Psoas muscle (tissue), 8 donors: ENCODE measurements at places on chromosomes 5 and 9.

- DNase-seq: no peak
Observed at GRCh38 chr5:84821924-84822323, 437.2 kb upstream of the EDIL3 start.

DNA sequence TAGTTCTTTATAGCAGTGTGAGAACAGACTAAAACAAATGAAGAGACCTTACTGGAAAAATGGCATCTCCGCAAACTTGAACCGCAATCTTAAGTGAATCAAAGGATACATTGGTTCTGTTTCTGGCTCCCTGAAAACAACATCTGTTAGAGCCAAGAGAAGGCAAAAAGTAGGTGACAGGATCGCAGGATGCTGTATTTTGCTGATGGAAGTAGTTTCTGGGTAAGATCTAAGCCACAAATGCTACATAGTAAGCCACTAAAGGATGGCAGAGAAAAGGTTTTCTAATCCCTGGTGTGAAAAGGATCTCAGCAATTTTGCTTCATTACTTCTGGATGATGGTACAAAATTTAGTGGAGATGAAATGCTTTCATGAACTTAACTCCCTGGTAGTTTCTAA, 63.3 kb upstream of the HTR4 start:
- no peak for DNase-seq

DNA sequence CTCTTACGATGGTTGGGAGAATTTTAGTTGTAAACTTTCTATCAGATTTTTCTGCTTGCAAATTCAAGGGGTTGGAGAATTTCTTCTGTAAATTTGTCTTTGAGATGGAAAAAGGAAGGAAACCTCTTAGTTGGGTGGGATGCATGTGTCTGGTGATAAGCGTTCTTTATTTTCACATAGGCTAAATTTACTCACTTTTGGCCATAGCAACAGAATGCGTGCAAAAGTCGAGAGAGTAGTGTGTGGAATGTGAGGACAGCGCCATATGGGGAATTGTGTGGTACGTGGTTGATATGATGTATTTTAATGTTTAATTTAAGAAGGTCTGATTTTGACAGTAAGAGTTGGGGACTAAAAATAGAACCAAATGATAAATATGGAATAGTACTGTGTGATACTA, 282.2 kb downstream of the TAF11L14 start:
- no peak for DNase-seq

DNA sequence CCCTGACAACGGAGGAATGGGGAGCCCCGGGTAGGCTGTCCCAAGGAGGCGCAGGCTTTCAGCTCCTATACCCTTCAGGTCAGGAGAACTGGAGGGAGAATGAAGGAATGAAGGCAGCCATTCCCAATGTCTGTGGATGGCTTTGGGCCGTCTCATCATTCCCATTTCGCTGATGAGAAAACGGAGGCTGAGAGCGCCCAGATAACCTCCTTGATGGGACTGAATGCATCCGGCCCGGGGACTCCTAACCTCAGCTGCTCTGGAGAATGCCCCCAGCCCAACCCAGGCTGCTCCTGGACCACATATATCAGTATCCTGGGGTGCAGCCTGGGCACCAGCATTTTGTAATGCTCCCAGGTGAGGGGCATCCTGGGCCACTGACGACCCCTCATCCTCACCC, 52.6 kb upstream of the RNU6ATAC start:
- DNase-seq: peak; percentile 2

DNA sequence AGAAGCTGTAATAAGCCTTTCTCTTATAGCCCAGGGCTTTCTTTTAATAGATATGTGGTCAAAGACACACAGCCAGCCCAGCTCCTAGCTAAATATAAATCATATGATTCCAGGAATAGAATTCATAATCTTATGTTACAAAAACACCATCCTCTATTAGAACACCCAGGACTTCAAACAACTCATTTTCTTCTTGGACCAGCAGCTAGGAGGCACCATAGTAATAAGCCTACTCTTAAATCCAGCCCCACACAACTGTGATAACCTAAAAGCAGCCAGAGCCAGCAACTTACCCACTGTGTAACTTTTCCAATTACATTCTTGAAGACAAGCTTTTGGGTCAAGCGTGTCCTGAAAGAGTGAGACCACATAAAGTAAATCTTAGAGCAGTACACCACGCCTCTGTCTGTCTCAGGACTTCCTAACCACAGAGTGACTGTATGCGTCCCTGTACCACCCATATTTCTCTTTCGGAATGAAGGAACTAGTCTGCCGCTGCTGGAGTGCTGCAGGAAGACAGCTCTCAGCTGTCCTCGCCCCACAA, 223.8 kb downstream of the TLE1 start:
- no peak for DNase-seq

DNA sequence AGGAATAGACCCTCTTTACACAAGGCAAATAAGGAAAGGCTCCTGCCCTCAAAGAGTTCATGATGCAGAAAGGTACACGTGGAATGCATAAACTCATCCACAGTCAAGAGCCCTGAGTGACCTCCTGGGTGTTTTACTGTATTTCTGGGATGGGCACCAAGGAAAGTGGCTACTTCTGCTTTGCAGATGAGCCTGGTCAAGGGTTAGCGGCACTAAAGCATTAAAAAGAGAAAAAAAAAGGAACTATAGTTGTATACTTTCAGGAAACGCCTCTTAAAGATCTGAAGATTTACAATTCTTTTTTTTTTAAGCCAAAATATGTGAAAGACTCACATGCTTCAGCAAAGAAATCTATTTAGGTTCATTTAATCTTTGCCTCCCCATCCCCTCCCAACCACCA, 366.2 kb upstream of the PDE4D start:
- no peak for DNase-seq

DNA sequence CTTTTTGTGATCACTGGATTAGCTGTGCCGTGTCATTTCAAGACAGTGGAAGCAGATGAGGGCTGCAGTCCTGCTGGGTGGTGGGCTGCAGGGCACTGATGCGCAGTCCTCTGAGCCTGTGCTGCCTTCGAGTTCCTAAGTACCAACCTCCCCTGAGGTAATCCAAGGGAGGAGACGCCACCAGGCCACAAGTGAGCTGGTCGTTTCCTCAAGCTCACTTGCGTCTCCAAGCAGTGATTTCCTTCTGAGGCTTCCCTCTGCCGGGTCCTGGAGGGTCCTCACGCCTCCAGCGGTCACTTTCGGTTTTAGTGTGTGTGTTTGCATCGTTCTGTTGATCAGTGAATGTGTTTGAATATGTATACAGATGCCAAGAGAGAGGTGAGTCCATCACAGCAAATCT, 115.7 kb downstream of the TRIO start:
- no peak for DNase-seq

GRCh38 chr9:130872912-130873503, 23.6 kb downstream of the QRFP start:
- peak; percentile 75 for DNase-seq

GRCh38 chr9:11735391-11735790, 957.8 kb upstream of the TYRP1 start:
- DNase-seq: no peak

GRCh38 chr5:71597001-71597400, 9.9 kb downstream of the MCCC2 start:
- DNase-seq: no peak

GRCh38 chr5:135566422-135567400, 12.1 kb downstream of the CXCL14 start:
- DNase-seq: no peak

DNA sequence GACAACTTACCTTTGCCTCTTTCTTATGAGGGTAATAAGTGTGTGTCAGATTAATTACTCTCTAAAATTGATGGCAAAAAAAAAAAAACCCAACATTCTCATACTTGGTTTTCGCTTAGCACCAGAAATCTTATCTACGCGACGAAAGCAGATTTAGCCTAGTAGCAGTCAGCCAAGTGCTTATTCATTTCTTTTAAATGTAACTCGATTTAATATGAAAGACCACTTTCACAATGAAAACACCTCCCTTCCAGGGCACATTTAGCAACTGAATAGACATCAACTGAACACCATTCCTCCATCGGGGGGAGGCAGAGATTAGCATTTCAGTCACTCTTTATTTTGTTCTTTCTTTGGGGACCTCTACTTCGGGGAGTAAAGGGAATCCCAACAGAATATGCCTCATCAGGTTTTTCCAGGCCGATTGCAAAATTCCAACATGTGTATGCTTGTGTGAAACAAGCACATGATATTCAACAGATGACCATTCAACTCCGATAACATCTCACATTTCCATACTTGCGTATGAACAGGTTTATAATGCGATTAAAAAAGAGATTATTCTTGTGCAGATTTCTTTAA, 124.1 kb upstream of the RETREG1 start:
- no peak for DNase-seq

DNA sequence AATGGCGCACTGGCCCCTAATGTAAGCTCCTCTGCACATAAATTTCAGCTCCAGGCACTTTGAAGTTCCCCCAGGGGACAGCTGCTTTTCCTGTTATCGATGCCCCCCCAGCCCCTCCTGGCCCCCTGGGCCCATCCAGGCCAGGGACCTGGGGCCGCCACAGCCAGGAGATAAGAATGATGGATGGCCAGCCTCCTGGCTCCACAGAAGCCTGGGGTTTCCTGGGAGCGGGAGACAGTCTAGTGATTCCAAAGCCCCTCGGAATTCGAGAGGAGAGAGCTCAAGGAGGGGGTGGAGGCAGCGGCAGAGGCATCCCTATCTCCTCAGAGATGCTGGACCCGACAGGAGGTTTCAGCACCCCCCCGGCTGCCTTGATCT, 98.4 kb upstream of the HAND1 start:
- DNase-seq: no peak

DNA sequence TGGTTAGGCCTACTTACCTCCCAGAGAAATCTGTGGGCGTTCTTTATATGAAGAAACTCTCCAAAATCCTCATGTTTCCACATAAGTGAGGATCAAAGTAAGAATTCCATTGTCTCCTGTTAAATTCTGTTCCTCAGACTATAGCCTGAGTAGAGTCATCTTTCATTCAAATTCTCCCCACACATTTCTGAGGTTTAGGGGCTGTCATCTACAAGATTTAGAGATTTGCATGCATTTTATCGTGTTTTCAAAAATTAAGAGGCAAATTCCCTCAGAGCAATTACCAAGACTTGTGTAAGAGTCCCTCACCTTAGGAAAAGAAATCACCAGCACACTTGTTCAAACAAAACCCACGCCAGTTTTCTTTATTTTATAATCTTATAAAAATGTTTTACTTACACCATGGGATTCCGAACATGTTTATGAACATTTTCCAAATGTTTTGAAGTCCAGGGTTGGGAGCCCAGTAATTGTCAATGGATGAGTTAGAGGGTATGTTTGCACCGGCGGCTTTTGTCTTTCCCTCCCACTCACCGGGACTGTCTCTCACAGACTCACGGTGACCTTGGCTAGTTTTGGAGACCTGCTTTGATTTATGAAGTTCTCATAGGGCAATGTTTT, 367.6 kb downstream of the ENC1 start:
- no peak for DNase-seq

- peak; percentile 54 for DNase-seq
Observed at GRCh38 chr5:143886651-143887638, 75.0 kb downstream of the HMHB1 start.

- DNase-seq: no peak
Observed at GRCh38 chr5:31755676-31756230, 116.8 kb downstream of the PDZD2 start.

DNA sequence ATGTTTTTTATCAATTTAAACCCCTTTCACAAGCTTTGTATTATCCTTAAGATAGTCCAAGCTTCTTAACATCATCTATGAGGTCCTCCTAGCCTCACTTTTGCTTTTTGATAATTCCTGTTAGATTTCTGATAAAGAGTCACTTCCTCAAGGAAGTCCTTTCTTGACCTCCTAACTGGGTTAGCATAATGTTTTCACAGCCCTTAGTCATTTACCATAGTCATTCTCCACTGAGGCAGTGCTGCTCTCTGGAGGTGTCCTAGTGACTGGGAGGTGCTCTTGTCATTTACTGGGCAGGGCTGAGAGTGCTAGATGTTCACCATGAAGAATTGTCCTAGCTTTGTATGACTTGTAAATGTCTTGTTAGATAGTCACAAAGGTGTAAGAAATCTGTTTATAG, 26.4 kb downstream of the TNPO1 start:
- DNase-seq: no peak

DNA sequence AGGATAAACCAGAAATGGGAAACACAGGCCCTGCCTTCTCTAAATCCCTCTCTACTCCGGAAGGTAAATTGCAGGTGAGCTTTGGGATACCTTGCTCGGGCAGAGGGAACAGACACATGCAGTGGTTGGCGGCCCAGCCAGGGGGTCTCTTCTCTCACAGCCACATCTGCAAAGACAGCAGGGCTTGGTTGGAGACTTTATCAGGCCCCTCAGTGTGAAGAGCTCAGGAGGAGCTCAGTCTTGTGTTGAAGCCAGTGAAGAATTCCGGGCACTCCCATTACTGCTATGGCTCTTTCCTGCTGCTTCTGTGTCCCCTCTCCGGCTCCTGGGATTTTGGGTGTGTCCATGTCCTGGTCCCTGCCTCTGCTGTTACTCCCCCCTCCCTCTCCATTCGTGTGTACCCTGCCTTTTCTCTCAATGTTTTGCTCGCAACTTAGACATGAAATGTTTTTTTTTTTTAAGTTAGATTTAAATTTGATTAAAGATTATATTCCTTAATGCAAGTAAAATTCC, 99.8 kb downstream of the TRIO start:
- no peak for DNase-seq
